Caudate nucleus (tissue), 63 donors: ENCODE measurements at places on chromosomes 13 and 19.

- DNase-seq = no peak
Observed at GRCh38 chr13:98842070-98842469, 89.6 kb upstream of the SLC15A1 start.

DNA sequence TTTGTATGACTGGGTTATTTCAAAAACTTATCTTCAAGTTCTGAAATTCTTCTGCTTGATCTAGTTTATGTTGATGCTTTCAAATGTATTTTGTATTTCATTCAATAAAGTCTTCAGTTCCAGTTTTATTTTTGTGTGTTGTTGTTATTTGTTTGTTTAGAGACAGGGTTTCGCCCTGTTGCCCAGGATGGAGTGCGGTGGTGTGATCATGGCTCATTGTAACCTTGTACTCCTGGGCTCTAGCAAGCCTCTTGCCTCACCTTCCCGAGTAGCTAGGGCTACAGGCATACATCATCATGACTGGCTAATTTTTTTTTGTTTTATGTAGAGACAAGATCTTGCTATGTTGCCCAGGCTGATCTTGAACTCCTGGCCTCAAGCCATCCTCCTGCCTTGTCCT, 40.3 kb upstream of the ARHGEF7 start:
- no peak for DNase-seq

DNA sequence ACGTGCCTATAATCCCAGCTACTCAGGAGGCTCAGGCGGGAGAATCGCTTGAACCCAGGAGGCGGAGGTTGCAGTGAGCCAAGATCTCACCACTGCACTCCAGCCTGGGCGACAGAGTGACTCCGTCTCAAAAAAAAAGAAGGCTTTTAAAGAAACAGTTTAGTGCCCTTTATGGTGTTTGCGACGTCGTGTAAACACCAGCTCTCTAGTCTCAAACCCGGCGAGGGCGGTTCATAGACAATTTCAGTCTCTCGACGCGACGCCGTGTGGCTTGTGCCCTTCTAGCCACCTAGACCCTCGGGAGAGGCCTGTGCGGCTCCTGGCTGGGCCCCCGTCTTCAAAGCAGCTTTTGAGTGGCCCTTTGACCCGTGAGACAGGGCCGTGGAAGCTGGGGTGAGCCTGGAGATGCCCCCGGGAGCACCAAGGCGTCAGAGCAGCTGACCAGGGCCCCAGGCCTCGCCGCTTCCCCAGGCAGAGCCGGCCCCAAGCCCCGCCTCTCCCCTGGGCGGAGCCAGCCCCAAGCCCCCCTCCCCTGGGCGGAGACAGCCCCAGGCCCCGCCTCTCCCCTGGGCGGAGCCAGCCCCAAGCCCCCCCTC, 5.0 kb upstream of the MADCAM1 start:
- no peak for DNase-seq

DNA sequence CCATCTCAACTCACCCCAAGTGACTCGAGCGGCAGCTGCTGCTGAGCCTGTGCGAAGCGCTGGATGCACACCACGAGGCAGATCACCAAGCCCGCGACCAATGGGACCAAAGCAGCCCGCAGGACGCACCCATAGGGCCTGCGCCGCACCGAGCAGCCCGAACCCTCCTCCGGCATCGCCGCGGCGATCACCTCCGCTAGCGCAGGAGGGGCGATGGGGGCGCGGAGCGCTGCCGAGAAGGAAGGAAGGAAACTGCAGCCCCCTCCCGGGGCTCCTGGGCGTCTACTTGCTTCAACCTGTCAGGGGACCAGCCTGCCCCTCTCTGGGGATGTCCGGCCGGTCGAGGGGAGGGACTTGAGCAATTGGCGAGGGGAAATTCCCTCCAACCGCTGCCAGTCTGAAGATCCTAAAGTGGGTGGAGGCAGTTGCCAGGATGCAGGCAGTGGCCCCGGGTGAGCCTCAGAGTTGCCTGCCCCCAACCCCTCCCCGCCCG, at the start of gene CD70:
CD70 (minus strand) TSS at position 324 of the 493 bp plus-strand sequence; CDS start at position 176, 148 bp downstream.
- DNase-seq = no peak

DNA sequence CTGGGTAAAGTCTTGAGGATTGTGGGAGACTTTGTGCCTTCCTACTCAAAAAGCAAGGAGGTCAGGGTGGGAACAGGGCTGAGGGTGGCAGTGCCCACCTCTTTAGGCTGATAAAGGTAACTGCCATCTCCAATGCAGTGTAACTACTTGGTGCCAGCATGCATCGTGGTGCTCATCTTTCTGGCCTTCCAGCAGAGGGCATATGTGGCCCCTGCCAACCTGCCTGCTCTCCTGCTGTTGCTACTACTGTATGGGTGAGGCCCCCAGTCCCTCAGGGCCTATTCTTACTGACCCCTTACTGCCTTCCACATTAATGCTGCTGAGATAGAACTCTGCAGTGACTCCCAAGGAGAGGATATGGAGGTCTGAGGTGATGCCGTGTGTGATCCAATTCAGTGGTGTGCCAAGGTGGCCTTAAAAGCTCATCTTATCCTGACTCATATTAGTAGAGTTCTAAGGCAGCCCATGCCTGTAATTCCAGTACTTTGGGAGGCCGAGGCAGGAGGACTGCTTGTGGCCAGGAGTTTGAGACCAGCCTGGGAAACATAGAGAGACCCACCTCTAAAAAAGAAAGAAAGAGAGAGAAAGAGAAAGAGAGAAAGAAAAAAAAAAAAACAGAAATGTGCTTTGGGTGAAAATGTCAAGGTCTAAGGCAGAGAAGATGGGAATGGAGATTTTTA, 9.7 kb upstream of the ARHGAP45 start:
- DNase-seq = no peak

- peak; percentile 65 for DNase-seq
Observed at GRCh38 chr13:76019421-76020044, 383.4 kb downstream of the LMO7 start.

- DNase-seq = no peak
Observed at GRCh38 chr13:110757296-110757695, 43.8 kb downstream of the ING1 start.

DNA sequence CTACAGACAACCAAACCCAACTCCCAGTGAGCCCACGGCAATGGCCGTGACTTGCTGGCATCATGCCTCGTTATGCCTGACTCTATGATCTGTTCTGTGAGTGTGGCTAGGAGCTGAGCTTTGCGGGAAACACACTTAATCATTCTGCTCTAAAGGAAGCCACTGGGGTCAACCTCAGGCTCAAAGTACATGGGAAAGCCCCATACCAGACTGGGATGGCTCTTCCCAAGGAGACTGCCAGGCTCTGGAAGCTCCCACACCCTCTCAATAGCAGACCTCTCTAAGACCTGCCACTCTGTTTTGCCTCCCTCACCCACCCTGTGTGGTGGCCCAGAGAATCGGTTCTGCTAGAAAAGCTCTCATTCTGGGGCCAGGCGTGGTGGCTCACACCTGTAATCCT, 2.2 kb downstream of the PEPD start:
- no peak for DNase-seq

- DNase-seq = no peak
Observed at GRCh38 chr13:85497652-85498051, 301.6 kb downstream of the SLITRK6 start.

- no peak for DNase-seq
Observed at GRCh38 chr13:99295488-99296252, 11.5 kb downstream of the GPR183 start.

DNA sequence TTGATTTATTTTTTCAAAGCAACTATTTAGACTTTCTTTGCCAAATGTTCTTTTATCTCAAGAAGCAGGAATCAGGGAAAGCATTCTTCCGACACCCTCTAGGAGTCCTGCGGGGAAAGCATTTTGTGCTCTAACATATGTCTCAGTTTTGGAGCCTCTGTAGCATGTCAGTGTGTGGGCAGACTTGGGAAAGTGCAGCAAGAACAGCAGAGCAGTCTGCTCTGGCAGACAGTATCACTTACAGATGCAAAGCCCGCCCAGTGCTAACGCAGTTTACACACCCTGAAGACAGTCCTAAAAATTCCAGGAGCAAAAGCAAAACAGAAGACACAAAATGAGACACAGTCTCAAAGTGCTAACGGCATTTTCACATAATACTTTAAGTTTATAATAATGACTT, 393.5 kb downstream of the KLF12 start:
- DNase-seq = no peak

GRCh38 chr19:29745253-29745652, 30.2 kb upstream of the C19orf12 start:
- no peak for DNase-seq

DNA sequence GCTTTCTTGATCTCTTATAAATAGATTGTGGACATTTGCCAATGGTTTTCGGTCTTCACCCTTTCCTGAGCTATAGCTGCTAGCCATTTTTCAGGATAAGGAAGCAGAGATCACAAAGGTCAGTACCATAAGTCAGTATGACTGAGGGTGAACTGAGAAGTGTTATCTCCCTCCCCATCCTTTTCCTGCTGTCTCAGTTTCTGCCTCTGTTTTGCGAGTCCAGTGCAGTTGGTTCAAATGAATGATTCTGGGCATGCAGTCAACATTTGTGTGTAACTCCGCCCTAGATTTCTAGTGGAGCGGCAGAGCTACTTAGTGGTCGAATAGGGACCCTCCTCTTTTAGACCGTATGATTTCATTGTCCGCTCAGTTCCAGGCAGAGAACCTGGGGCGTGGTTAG, 460.8 kb upstream of the ARGLU1 start:
- no peak for DNase-seq

DNA sequence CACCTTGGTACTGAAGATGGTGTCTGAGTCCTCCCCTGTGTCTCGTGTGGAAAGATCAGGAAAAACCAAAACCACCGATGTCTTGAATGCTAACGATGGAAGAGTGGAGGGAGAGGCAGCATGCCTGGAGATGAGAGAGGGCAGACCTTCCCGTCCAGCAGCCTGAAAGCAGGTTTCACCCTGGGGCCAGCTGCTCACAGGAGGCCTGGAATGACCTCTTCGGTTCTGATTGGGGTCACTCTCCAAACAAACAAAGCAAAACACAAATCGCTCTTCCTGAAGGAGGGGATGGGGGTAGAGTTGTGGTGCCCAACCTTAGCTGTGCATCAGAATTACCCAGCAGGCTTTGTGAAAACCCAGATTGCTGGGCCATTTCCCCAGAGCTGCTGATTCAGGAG, 142.3 kb upstream of the SOX1 start:
- no peak for DNase-seq

DNA sequence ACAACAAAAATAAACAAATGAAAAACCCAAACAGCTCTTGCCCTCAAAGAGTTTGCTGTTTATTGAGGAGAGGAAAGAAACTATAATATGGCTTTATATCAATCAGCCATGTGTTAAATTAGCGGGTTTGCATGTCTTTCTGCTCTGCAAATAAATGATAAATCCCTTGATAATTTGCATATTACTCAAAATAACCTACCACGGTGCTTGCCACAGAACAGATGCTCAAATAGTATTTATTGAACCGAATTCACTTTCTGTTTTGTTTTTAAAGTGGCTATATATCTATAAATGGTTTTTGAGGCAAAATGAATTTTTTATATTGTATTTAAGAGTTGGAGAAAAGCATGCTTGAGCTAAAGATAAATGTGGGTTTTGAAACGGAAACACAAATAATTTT, 428.1 kb downstream of the ITGBL1 start:
- no peak for DNase-seq

DNA sequence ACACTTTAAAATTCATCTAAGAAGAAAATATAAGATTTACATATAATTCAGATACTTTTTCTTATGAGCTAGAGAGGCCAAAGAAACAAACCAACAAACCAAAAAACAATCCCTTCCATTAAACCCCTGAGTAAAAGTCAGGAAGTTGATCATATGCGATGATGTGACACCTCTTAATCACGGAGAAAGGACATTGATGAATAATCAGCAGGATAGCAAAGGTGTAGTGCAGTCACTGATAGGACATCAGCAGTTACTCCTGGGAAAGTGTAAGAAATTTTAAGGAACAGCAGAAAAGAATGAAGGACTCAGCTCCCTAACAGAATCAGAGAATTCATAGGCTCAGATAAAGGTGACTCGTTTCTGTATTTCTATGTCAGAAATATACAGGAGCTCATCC, 202.4 kb upstream of the EDNRB start:
- DNase-seq = no peak

- DNase-seq = no peak
Observed at GRCh38 chr13:113968463-113969310, 5.2 kb downstream of the C13orf46 start.

- no peak for DNase-seq
Observed at GRCh38 chr13:41465241-41465847, 8.0 kb downstream of the RGCC start.

GRCh38 chr13:93758575-93758974, 532.0 kb downstream of the GPC6 start:
- DNase-seq = no peak

DNA sequence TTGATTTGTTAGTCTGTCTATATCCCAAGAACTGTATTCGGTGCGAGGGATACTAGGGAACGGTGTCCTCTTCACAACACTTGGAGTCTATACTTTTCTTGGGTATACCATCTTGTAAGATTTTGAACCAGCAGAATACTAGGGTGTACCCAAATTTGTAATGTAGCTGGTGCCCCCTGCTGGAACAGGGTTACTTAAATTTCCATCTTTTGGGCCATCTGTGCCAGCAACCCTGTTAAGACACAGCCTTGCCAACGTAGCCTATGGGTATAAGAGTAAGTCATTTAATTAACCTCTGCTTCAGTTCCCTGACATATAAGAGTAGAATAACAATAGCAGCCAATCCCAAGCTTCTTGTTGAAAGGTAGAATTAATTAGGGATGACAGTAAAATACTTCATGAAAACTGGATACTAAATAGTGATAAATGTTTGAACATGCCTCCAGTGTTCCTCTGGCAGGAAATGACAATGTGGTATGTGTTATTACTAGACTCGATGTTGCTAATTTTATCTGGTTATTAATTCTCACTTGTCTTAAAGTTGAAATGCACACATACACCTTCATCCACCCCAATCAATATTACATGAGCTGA, 607.6 kb downstream of the FGF9 start:
- no peak for DNase-seq

GRCh38 chr19:33324628-33325027, 22.3 kb upstream of the CEBPA start:
- no peak for DNase-seq

- DNase-seq = no peak
Observed at GRCh38 chr19:44712864-44713515, 14.0 kb downstream of the CEACAM16 start.

- DNase-seq = no peak
Observed at GRCh38 chr13:50191004-50191403, 175.8 kb downstream of the KCNRG start.

DNA sequence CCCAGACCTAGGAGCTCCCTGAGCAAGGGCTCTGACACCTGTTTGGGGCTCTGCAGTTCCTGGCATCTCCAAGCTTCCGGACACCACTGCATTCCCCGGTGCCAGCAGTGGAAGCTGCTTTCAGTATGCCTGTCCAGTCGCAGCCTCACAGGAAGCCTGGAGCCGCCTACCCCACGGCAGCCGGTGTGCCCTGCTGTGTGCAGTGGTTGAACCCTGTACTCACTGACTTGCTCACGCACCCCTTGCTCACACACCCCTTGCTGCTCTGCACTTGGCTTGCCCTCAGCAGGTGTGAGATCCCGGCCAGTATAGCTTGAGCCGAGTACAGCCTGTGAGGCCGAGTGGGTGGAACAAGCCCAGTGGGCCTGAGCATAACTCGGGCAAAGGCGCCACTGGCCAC, 70.3 kb downstream of the PIBF1 start:
- DNase-seq = no peak

GRCh38 chr13:25901460-25902376, 150.1 kb downstream of the SHISA2 start:
- DNase-seq = no peak

- DNase-seq = no peak
Observed at GRCh38 chr19:48728911-48729664, 9.6 kb upstream of the MAMSTR start.
